Astrocyte (in vitro differentiated cells and primary cell): ENCODE measurements at places on chromosomes 4 and X. TPM values are rescaled to one million over a fixed set of nuclear protein-coding genes. Genes with fewer than 3 reads are reported as not detected.

- DNase-seq, result no peak
Observed at GRCh38 chrX:24536551-24536950, 71.5 kb downstream of the PDK3 start.

GRCh38 chrX:135944486-135944885 is 29.3 kb downstream of the MMGT1 start:
- DNase-seq, result no peak

Gene MAP3K15
- total RNA-seq, result 1.2 and 2.1 TPM in 2 replicates

Gene SNCA
- total RNA-seq, result 25.1 and 27.3 TPM in 2 replicates

DNA sequence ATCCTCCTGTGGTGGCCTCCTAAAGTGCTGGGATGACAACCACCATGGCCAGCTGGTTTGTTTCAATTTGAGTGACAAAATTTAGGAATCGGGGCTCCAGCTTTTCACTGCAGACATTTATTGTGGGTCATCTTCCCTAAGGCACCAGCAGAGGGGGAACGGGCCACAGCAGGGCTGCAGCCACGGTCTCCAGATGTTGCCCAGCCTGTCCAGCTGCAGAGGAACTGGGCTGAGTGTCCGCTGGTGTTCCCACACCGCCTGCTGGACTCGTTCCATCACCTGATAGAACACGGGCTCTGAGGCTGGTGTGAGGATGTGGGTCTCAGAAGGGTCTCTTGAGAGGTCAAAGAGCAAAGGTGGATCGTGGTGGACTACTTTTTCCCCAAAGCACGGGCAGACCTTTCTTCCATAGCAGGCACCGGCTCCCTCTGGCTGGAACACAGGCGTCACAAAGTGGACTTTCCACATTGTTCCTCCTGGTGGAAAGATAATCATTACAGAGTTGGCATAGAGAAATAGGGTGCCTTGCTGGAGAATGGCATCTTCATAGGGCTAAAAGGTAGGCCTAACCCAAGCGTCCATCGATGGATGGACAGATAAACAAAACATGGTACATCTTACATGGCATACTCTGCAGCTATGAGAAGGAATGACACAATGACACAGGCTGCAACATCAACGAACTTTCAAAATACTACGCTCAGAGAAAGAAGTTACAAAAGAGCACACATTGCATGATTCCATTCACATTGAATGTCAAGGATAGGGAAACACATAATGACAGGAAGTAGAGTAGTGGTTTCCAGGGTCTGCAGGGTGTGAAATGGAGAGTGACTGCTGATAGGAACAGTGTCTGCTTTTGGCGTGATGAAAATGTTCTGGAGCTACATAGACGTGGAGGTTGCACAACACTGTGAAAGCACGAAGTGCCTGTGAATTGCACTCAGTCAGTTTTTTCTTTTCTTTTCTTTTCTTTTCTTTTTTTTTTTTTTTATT is 5.9 kb upstream of the ARSD start:
- no peak for DNase-seq

DNA sequence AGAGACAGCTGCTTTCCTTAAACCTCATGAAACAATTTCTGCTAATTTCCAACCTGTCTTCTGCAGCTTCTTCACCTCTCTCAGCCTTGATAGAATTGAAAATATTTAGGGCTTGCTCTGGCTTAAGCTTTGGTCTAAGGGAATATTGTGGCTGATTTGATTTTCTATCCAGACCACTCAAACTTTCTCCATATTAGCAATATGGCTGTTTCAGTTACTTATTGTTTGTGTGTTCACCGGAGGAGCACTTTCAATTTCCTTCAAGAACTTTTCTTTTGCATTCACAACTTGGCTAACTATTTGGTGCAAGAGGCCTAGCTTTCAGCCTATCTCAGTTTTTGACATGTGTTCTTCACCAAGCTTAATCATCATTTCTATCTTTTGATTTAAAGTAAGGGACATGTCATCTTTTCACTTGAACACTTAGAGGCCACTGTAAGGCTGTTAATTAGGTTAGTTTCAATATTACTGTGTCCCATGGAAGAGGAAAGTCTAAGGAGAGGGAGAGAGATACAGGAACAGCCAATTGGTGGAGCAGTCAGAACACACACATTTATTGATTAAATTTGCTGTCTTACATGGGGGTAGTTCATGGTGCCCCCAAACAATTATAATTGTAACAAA is 213.2 kb downstream of the RASL11B start:
- no peak for DNase-seq

Gene PRSS12
- 2.1 and 4.1 TPM in 2 replicates for total RNA-seq

Gene NKX6-1
- 0.14 TPM in 1 of 2 replicates, not detected in the other for total RNA-seq
